ENCODE measurements at places on chromosomes 4 and X. TPM values are rescaled to one million over a fixed set of nuclear protein-coding genes. Genes with fewer than 3 reads are reported as not detected.

Gene CFAP47
- total RNA-seq, result 0.22 TPM

Gene VEGFD
- 0.31 TPM for total RNA-seq

Gene ARHGEF6
- total RNA-seq, result 10.4 TPM

Gene CXXC4
- not detected for total RNA-seq

Gene TMPRSS11D
- total RNA-seq, result not detected

Gene RAB9A
- total RNA-seq, result 17.8 TPM

Gene RTL9
- 0.16 TPM for total RNA-seq

Gene FAM47E
- 4.8 TPM for total RNA-seq

All from K562 (cell line).